ENCODE measurements at places on chromosomes 2 and 18.

DNA sequence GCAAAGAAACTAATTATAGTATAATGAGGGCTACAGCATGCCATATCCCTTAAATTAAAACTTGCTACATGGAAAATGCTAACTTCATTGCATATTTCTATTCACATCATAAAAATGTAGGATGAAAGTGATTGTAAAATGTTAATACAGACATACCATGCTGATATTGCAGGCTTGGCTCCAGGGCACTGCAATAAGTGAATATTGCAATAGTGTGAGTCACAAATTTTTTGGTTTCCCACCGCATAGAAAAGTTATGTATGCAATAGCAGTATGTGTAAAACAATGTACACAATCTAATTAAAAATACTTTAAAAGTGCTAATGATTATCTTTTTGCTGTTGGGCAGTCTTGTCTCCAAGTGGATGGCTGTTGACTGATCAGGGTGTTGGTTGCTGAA lies 162.1 kb downstream of the CD8B2 start:
- no peak for DNase-seq

DNA sequence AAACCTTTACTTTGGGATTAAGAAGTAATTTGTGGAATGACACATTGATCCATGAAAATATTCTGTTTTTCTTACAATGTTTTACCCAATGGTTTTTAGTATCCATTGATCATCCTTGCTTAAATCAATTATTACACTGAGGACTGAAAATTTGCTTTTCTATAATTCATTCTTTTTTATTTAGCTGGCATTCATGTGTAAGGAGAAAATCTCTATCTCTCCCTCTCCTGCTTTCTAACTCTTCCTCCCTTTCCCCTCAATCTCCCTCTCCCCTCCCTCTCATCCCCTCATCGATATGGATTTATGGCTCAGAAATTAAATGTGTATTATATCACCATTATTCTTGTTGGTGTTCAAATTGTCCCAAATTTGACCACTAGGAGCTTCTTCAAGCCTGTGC lies 29.7 kb downstream of the GALNT5 start:
- DNase-seq: no peak

DNA sequence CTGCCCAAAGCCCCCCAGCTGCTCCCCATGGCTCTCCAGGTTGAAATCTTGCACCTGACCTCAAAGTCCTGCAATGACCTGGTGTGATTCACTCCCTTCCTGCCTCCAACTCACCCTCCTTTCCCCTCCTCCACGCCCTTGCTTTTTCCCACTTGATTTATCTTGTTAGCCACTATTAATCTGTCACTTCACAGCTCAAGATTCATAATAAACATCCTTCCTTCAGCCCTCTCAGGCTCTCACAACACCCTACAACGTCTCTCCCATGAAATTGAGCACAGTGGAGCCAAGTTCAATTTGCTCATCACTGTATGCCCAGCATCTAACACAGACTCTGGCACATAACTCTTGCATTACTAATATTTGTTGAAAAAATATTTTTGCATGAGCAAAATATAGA lies 85.6 kb upstream of the SLC35G4 start:
- DNase-seq: no peak

DNA sequence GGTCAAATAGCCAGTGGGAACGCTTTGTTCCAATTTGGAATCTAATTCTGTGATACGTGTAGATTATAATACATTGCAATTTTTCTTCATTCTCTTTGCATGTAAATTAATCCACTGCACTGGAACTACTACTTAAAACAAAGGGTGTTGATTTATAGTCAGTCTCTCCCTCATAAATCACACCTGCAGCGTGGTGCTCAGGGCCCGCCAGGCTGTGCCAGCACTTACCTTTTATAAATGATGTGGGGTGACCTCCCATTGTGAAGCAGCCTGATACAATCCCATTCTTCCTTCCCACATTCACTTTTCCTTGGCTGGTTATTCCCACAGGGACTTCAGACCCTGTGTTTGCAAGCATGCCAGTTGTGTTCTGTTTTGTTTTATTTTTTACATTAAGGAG lies 302.3 kb upstream of the ID2 start:
- no peak for DNase-seq

DNA sequence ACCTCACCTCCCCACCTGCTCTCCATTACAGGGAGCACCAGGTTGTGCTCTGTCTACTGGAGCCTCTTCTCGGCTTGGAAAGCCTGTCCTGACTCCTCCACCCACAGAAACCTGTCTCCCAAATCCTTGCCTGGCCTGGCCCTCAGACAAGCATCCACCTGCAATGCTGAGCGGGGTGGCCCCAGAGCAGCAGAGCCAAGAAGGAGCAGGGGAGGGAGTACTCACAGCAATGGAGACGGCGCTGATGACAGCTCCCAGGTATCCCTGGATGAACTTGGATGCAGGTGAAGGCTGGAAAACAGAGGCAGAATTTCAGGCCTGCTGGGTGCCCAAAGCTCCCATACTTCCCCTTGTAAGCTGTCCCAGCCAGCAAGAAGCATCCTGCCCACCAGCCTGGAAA lies 72.8 kb downstream of the SFXN5 start:
- no peak for DNase-seq

GRCh38 chr2:118047380-118047826 lies 33.5 kb upstream of the CCDC93 start:
- no peak for DNase-seq

DNA sequence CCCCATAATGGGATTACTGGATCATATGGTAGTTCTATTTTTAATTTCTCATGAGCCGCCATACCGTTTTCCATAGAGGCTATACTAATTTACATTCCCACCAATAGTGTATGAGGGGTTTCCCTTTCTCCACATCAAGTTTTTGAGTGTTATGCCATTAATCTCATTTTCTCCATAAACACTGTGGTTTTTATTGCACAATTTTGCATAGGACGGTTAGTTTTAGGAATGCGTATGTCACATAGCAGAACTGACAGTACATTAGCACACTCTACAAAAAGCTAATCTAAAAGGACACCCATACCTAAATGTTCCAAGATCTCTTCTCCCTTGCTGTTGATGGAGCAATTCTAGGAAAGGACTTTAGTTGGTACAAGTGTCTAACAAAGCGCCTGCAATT lies 32.5 kb downstream of the DARS1 start:
- no peak for DNase-seq

DNA sequence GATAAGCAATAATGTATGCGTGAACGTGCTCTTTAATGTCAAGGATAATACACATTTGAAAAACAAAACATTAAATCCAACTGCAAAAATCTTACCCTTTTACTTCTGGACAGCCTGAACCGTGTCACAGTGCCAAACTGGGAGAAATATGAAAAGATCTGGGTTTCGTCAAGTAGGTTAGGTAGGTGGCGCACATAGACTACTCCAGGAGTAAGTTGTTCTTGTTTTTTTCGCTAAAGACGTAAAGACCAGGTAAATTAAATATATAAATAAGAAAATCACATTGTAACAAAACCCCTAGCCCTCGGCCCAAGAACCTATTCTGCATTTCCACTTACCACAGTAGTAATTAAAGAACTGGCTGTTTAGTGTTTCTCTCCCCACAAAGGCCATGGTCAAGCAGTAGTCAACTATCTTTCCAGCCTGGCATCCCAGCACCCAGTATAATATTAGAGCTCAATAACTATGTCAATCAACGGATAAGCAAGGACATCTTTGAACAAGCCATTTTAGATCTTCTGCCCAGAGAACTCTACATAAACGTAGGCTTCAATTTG lies 1.1 kb downstream of the NIFK start:
- DNase-seq: no peak

GRCh38 chr2:226600184-226600583 lies 199.4 kb downstream of the IRS1 start:
- no peak for DNase-seq

DNA sequence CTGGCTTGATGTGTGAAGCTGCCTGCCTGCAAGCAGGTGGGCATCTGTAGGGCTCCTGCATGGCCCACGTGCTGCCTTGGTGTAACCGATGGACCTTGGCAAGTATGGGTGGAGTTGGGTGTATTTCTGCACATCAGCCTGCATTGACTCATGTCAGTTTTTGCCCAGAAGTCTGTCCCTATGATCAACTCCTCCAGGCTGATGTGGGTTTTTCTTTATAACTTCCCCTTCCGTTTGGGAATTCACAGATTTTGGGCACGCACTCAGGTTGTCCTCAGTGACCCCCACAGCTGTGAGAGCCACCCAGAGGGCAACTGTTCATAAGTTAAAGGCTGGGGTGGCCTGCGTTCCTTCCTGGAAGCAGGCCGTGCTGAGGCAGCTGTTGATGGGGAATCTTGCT lies 123.3 kb downstream of the NCK2 start:
- DNase-seq: no peak

- no peak for DNase-seq
These were observed 213.8 kb downstream of the DSC3 start for GRCh38 chr18:30828700-30829099.

DNA sequence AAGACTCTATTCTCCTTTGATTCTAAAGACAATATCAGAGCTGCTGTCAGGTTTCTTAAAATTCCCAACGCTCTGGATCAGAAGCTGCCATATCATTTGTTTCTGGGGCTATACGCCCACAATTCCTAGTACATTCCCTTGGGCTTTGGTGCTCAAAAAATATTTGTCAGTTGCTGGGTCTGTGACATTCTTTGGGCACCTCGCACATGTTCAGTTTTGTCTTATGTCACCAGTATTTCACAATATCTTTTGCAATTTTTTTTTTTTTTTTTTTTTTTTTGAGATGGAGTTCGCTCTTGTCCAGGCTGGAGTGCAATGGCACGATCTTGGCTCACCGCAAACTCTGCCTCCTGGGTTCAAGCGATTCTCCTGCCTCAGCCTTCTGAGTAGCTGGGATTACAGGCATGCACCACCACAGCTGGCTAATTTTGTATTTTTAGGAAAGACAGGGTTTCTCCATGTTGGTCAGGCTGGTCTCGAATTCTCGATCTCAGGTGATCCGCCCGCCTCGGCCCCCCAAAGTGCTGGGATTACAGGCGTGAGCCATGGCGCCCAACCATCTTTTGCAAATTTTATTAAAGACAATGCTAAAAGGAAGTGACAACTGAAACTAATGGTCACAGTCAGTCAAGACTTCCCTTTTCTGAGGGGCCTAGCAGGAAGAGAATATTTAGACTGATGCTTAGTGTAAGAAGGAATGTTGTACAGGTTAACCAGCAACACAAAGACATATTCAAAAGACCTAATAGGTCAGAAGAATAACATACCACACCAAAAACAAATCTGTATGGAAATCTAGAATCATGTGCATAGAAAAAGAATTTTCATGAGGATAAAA lies 6.8 kb downstream of the ZNF397 start:
- no peak for DNase-seq
